AG09319 (cell line): ENCODE measurements at places on chromosomes 2 and 18.
A peak's percentile ranks its signal among the peaks of the same experiment; 100 is the strongest.

GRCh38 chr2:37367984-37368383 is 23.6 kb downstream of the QPCT start:
- no peak for DNase-seq

GRCh38 chr18:63158012-63158631 is 161.4 kb downstream of the BCL2 start:
- DNase-seq = no peak

GRCh38 chr18:52334896-52335295 is 5.1 kb upstream of the DCC start:
- DNase-seq = no peak

GRCh38 chr2:54773838-54774237 is 50.4 kb downstream of the EML6 start:
- DNase-seq = no peak

- DNase-seq = no peak
Observed at GRCh38 chr18:7034924-7035323, 82.7 kb downstream of the LAMA1 start.

- peak; percentile 18 for DNase-seq
Observed at GRCh38 chr18:62281684-62282083, 43.4 kb upstream of the TNFRSF11A start.

GRCh38 chr2:128178650-128179460 is 87.9 kb downstream of the UGGT1 start:
- DNase-seq = peak; percentile 59

DNA sequence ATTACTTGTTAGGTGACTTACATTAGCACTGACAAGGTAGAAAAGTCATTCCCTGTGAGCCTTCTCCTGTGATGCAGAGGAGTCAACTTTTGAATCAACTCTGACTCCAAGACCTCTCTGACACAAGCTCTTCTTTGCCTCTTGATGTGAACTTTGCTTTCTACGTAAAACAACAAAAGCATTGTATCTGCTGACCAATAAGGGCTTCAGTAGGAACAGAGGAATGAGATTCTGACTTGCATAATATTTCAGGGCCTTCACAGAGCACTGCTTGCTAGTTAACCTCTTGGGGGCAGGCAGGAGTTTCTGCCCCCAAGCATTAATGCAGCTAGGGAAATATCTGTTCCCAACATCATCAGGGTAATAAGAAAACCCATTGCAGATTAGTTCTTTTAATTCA is 791.5 kb downstream of the BCL11A start:
- no peak for DNase-seq

GRCh38 chr2:174608866-174609214 is 11.2 kb upstream of the WIPF1 start:
- DNase-seq = no peak

DNA sequence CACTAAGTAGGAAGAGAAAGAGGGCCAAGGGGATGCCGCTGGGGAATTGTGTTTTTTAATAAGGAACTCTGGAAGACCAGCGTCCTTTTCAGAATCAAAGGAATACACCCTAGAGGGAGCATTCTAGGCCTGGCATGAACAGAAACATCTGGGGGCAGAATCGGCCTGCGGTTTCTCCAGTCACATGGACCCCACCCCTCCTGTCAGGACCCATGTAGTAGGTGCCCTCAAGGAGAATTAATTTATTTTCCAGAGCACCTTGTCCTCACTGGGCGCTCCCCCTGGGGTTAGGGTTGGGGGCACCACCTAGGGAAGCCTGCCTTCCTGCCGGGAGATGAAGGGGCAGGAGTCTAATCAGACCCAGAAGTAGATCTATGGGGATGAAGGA is 44.2 kb downstream of the TMEM37 start:
- no peak for DNase-seq

GRCh38 chr18:11905613-11906012 is 2.5 kb downstream of the MPPE1 start:
- DNase-seq = no peak

GRCh38 chr18:26207937-26208336 is 18.3 kb upstream of the TAF4B start:
- no peak for DNase-seq

- DNase-seq = no peak
Observed at GRCh38 chr2:18934886-18935285, 345.5 kb upstream of the NT5C1B start.

DNA sequence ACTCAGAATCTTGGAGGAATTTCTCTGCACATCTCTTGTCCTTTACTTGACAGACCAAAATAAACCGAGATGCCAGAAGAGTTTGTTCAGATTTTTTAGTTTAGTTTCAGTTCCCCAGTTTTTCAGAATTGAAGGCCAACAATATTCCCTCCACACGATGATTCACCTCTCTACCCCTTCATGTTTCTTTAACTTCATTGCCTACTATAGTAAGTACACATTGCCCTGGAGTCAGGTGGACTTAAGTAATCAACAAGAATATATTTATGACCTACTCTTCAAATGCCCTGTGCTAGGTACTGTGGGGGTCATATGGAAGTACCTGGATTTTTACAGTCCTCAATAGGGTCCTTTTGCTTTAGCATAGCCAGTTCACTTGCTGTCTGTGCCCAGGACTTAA is 79.6 kb upstream of the CTLA4 start:
- DNase-seq = no peak

GRCh38 chr2:202290970-202291369 is 25.4 kb downstream of the NOP58 start:
- no peak for DNase-seq

- DNase-seq = peak; percentile 8
Observed at GRCh38 chr2:233706720-233707119, 6.0 kb upstream of the UGT1A5 start.

GRCh38 chr2:207164006-207164831 is 1.5 kb downstream of the KLF7 start:
- no peak for DNase-seq

DNA sequence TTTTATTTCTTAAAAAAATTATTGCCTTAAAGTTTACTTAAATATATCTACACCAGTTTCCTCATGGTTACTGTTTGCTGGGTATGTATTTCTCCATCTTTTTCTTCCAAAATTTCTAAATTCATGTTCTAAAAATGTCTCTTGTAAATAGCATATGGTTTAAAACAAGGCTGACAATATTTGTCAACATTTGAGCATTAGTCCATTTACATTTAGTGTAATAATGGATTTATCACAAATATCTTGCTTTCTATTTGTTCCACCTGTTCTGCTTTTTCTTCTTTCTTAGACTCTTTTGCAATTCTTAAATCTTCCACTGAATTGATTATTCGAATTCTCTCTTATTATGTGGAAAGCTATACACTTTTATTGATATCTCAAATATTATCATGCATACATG is 87.7 kb upstream of the SMAD7 start:
- DNase-seq = no peak

- no peak for DNase-seq
Observed at GRCh38 chr2:178924817-178925216, 117.6 kb upstream of the TTN start.

GRCh38 chr2:228657807-228658402 is 476.4 kb upstream of the SPHKAP start:
- peak; percentile 20 for DNase-seq

GRCh38 chr2:26616706-26617587 is 24.2 kb downstream of the CIB4 start:
- DNase-seq = no peak

GRCh38 chr2:29064346-29064715 is 10.0 kb downstream of the PCARE start:
- DNase-seq = no peak

GRCh38 chr18:48555465-48555995 is 16.7 kb downstream of the CTIF start:
- DNase-seq = no peak

DNA sequence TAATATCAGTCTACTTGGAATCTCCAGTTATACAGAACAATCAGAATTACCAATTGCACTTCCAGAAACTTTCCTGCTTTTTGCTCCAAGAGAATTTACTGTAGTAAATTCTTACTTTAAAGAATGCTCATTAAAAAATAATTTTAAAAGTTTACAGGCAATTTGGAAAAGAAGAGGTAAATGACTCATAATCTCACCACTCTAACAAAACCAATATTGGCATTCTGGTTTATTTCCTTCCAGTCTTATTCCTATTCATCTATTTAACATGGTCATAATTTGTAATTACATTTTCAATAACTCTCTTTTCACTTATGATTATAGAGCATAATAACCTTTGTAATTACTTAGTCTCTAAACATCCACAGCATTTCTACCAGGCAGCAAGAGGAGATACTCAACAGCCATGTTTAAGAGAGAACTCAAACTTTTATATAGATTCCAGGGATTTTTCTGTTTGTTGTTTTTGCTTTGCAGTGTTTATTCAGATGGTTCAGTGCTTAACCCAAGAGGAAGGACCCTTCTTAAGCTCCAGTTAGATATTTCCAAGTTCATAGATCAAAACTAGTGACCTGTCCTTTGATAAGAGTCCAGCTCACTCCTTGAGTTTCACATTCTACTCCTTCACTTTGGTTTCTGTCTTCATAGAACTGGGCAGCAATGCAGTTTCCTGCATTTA is 464.7 kb downstream of the TXNL1 start:
- no peak for DNase-seq

GRCh38 chr2:240423788-240424191 is 11.7 kb upstream of the GPC1 start:
- no peak for DNase-seq
